ENCODE measurements at places on chromosomes 7 and 10.

- DNase-seq: no peak
Measured at GRCh38 chr10:97095701-97096260, 90.0 kb downstream of the SLIT1 start.

GRCh38 chr10:35027567-35027966, 62.6 kb downstream of the CUL2 start:
- DNase-seq: no peak

DNA sequence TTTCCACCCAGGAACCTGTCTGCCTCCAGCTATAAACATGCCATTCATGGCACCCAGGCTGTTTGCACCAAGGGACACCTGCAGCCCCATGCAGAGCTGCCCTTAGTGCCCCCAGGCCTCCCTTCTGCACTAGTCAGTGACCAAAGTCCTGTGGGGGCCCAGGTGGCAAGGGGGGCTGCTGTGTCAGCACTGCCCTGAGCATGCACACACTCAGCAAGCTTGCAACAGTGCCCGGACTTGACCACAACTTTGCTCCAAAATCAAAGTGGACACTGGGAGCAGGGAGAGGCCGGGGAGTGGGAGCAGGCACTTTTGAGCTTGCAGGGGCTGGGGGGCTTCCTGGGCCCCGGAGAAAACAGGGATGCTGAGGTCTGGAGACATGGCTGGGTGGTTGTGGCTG, 192.9 kb upstream of the MBL2 start:
- DNase-seq: no peak

- no peak for DNase-seq
Measured at GRCh38 chr7:157297185-157297584, 39.6 kb upstream of the DNAJB6 start.

GRCh38 chr7:44290252-44290620, 35.2 kb downstream of the CAMK2B start:
- DNase-seq: no peak

DNA sequence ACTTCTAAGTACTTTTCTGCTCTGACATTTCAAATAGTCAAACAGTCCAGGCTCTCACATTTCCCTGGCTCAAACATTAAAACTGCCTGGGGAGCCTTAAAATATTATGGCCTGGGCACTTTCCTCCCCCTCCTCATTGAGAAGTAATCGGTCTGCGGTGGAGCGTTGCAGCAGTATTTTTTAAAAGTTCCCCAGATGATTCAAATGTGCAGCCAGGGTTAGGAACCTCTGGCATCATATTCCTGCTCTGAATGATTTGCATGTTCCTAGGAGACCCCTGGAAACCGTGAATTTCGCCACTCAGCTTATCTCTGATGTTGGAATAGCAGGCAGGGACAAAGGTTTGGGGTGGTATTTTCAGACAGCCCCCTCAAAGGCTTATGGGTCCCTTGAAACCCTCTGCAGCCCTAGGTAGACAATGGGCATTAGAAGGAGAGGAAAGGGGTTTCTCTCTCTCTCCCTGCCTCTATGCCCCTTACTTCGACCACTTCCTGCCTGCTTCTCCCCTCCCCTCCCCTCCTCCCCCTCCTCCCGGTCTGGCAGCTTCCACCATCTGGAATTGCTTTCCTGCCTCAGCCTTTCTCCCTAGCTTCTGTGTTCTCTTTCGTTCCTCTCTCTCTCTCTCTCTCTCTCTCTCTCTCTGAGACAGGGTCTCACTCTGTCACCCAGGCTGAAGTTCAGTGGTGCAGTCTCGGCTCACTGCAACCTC, 622.2 kb downstream of the GALNT17 start:
- DNase-seq: no peak

GRCh38 chr7:71784180-71784579, 628.0 kb downstream of the CALN1 start:
- DNase-seq: no peak

All from activated CD4-positive, alpha-beta T cell treated with anti-CD3 and anti-CD28 coated beads, Interleukin-10, Interleukin-2, amounts not matched to agents 100 ng/mL and 50 ng/mL, durations not matched to agents 16 hours and 8 hours (primary cell).